Fibroblast of skin of back (primary cell): ENCODE measurements at places on chromosomes 1 and 21.

DNA sequence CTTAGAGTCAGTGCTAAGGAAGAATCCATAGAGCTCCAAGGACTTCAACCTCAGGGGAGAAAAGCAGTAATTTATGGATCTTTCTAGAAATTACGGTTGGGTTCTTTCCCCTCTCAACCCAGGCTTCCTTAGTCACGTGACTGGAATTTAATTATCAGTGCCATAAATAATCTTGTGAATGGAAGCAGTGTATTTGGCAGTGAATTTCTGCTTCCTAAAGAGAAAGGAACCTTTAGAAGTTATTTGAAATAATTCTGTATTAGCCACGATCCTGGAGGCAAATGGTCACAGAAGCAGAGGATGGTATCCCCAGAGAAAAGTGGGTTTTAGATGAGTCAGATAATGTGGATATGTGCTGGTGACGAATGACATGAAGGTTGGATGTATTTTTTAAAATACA, 89.6 kb downstream of the NFIA start:
- DNase-seq: peak; percentile 65

DNA sequence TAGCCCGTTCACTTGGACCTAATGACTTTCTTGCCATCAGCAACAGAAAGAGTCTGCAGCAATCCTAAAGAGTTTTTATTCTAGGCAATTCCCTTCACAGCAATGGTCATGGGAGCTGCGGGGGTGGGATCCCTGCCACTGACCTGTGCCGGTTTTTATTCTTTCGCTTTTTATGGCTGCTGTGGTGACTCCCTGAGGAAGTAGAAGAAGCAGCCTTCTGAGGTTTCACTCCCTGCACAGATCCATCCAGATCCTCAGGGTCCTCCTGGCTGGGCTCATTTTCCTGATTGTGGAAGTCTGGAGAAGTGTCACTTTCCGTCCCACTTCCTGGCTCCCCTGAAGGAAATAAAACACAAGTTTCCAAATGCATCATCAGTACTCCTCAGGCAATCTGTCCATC, 12.9 kb downstream of the MEAF6 start:
- DNase-seq: no peak

DNA sequence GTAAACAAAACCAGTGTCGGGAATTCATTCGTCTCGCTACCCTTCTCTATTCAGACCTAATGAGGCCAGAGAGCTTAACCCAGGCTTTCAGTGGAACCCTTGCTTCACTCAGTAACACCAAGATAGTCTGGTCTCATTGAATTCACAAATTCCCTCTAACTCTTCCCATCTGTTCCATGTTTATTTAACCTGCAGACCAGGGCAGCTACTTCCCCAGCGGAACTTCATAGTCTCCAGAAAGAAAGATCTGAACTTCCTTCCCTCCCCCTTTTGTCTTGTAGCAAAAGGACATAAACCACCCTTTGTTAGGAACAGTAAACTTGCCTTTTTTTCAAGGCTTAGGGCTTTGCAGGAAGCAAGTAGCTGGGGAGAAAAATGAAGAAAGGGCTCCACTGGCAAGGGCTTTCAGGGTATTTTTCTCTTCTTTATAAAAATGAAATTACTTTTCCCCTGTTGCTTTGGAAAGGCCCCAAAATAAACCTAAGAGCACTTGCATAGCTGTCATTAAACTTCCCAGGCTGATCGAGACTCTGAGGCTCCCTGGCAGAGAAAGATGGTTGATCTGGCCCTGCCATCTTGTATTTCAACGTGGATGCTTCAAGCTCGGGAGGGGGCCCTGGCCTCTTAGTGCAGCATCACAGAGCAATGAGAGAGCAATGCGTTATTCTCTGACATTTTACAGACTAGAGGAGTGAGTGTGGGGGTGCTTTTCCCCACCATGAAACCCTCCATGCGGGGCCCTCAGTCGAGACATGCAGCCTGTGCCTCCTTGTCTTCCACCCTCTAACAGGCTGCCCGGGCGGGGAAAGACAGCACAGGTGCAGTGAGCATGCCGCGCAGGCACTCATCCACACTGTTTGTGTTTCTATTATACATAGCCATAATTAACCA, 30.0 kb downstream of the MIS18A start:
- no peak for DNase-seq

DNA sequence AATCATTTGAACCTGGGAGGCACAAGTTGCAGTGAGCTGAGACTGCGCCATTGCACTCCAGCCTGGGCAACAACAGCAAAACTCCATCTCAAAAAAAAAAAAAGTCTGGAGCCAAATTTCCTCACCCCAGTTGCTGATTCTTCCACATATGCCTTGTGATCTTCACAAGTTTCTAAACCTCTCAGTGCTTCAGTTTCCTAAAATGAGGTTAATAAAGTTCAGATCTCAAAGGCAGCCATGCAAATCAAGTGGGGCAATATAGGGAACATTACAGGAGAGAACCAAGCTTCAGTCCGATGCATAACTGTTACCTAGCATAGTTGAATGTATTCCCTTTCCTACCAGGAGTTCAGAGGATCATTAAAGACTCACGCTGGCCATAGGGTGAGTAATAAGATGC, 4.8 kb downstream of the ITLN1 start:
- no peak for DNase-seq
